ENCODE measurements at places on chromosomes 2 and 18.

- DNase-seq, result no peak
These were observed 58.2 kb downstream of the MBP start for GRCh38 chr18:77074431-77074830.

- DNase-seq, result no peak
These were observed 5.6 kb downstream of the ESPNL start for GRCh38 chr2:238105506-238106338.

DNA sequence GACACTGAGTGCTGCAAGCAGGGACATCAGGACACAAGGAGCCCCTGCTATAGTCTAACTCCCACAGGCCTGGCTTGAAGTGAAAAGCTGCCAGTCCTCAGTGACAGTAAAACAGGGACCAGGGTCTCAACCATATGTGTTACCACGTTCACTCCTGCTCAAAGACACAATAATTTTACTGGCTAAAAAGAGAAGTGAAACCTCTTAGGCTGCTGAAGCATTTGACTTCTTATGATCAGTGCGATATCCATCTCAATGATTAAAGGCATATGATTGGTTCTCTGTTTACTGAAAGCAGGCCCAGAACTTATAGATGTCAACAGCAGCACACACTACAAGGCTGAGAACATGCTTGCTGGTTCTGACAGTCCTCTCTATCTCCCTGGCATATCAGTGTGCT lies 129.8 kb upstream of the LMAN1 start:
- DNase-seq, result no peak

DNA sequence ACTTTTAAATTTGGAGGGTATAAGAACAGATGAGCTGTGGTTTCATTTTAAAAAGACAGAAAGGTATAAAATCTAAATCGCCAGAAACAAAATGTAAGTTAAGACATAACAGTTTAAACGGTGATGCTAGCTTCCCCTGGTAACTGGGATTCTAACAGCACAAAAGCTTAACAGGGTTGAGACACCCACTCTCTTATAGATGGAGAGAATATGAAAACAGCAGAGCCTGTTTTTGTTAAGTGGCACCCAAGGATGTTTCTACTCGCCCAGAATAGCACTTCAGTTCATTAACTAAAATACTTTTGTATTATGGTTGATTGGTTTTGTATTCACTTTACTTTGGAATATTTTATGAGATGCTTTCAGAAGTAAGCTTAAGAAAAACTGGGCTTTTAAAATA lies 151.9 kb upstream of the RND3 start:
- no peak for DNase-seq

- DNase-seq, result no peak
These were observed 371.9 kb downstream of the IRS1 start for GRCh38 chr2:226427538-226428307.

DNA sequence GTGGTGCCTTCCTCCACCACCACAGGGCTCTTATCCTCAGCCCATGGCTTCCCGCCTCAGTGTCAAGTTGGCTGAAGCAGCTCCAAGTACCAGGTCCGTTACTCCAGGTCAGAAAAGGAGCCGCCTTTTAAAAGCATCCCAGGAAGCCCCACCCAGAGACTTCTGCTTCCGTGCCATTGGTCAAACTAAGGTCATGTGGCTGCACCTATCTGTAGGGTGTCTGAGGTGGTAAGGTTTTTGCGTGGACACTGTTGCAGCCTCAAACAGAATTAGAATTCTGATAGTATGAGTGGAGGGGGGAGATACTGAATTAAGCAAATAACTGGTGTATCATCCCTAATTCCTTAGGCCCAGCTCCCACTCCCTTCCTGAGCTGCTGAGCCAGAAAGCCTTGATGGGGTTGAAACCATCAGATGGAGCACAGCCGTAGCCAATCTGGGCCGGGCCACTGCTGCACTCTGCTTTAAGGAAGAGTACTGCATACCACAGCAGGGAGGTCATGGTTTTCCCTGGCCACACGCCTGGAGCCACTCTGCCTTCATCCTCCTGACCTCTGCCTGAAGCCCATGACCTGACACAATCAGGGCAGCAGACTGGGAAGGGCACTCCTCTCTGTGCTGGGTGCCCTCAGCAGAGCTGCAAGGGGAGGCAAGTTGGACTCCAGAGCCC lies 8.4 kb downstream of the TMEM247 start:
- DNase-seq, result no peak

DNA sequence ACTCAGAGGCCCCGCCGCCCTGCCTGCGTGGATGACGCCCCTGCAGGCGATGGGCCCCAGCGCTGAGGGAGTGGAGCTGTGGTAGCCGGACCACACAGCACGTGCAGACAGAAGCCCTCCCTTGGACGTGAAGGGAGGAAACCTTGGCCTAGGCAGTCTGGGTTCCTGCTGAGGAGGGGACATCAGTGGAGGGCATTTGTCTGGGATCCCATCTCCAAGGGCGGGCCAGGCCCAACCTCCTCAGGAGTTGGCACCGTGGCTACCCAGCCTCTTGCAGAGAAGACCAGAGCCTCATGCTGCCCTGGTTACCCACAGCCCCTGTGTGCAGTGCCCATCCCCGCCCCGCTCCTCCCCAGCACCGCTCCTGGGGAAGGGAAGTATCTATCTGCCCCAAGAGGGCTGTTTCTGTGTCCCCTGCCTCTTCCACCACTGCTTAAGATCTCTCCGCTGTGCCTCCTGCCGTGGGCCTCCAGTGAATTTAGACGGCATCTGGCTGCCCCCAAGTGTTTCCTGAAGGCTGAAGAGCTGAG lies 241.8 kb downstream of the KLHL29 start:
- no peak for DNase-seq

GRCh38 chr2:216351172-216351925 lies 20.9 kb downstream of the MARCHF4 start:
- no peak for DNase-seq

GRCh38 chr2:65620524-65620923 lies 188.1 kb upstream of the SPRED2 start:
- DNase-seq, result no peak

DNA sequence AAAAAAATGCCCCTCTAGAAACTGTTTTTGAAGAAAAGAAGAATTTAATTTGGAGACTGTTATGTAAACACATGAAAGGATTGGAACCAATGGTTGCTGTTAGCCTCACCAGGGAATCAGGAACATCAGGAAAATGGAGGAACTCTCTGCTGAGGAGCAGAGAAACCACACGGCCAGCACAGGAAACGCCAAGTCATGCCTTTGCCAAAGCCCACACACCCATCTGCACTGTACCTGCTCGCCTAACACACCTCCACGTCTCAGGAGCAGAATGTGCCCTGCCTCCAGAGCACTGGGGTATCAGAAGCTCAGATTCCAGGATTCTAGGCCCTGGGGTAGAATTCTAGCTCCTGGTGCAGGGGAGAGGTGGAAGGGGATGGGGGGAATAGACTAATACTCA lies 9.8 kb upstream of the SCYGR1 start:
- no peak for DNase-seq

DNA sequence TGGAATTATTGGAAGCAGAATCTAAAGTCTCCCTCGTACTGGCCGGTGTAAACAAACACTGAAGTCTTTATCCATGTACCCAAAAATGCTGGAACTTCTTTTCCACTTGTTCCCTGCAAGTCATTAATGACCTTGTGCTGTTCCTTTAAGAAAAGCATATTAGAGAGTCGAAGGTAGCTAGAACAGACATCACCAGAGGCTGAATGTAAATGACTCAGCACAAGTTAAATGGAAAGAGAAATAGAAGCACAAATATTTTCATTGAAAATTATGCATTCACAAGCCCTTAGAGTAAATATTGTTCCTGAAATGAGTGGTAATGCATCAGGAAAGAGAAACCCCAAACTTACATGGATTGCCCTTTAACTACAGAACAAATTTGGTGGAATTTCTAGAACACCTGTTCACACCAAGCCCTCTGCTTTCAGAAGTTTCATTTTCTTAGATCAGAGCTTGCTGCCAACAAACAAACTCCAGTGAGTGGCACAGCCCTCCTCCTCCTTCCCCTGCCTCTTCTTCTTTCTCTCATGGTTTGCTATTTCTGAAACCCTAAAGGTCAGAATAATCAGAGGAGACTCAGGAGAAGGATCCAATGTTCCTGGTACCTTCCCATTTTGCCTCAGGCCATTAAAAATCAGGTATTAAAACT lies 264.3 kb downstream of the TXNL1 start:
- no peak for DNase-seq

- DNase-seq, result no peak
These were observed 247.5 kb downstream of the TFCP2L1 start for GRCh38 chr2:121037480-121037879.

DNA sequence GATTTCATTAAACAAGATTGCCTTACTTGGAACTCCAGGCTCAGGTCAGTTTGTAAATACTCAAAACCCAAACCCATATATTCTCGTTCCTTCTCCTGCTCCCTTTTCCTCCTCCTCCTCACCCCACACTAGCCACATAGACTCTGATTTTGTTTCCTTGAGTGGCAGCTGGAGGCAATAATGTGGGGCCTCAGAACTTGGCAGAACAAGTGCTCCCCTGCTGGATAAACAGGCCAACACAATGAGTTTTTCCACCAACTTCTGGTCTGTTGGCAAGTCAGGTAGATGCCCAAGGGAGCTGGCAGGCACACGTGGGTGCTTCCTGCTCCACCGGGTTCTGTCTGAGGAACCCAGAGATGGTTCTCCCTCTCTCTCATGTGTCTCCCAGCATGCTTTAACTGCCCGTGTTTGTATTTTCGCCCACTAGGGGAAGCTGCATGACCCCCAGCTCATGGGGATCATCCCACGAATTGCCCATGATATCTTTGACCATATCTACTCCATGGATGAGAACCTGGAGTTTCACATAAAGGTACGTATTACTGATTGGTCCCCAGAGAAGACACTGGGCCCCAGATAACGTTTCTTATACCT lies 61.9 kb downstream of the KIF5C start:
- no peak for DNase-seq

DNA sequence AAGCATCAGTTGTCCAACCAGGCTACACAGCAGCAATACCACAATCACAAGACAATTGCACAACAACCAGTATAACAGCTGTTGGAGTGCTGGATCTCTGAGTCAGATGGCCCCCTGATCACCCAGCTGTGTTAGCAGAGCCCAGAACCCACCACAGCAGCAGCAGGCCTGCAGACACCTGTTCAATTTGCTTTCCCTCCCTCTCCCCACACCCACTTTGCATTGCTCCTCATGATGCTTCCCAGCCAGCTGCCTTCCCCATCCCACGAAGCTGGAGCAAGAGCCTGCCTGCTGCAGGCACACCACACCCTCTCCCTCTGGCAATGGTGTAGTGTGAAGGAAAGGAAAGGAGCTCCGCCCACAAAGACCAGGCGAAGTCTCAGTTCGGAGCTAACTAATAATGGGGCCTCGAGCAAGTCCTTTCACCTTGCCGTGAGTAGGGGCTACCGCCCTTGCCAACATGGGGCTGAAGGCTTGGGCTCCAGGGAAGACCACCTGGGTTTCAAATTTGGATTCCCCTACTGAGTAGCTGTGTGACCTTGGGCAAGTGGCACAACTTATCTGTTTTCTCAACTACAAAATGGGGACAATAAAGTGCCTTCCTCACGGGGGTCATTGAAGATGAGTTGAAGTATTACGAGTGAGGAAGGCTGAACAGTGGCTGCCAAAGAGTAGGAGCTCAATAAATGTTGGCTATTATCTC lies 19.4 kb upstream of the ZBTB7C start:
- no peak for DNase-seq
